Activated CD4-positive, alpha-beta T cell treated with anti-CD3 and anti-CD28 coated beads, Interleukin-10, Interleukin-2, amounts not matched to agents 100 ng/mL and 50 ng/mL, durations not matched to agents 16 hours and 8 hours (primary cell): ENCODE measurements at places on chromosomes 11 and 22.
A peak's percentile ranks its signal among the peaks of the same experiment; 100 is the strongest.

DNA sequence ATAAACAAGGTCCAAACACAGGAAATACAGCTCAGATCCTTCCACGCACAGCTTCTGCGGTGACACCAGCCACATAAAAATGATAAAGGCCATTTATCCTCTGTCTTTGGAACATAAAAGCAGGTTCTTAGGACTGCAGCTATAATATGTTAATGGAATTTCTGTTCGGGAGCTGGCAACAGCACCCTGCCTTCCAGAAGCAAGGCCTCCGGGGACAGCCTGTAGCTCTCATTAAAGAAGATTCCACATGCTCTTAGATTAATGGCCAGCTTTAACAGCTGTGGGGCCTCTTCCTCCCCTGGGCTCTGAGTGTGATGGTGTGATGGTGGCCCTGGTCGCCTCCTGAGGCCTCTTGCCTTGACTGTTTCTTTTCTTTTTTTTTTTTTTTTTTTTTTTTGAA is 137.3 kb downstream of the CACNA1I start:
- no peak for DNase-seq

- no peak for DNase-seq
Measured at GRCh38 chr22:34993548-34993947, 72.4 kb upstream of the ISX start.

- no peak for DNase-seq
Measured at GRCh38 chr11:59918480-59918879, 19.8 kb upstream of the OOSP1 start.

DNA sequence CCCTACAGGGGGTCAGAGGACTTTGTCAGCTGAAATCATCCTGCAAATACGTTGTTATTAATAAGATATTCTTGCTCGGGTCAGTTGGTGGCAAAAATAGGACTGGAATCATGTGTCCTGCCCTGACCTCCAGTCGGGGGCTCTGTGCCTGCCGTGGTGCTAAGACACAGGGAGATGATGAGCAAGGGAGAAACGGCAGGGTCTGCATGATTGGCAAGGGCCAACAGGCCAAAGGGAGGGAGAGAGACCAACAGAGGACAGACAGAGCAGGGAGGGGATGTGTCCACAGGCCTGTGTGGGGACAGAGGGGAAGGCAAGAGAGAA is 10.4 kb upstream of the TSKU start:
- DNase-seq: no peak

GRCh38 chr22:35065796-35066218 is at the start of gene ISX:
Gene ISX (plus strand): TSS chr22:35066158. CDS start chr22:35067088, 930 bp downstream.
- DNase-seq: no peak

DNA sequence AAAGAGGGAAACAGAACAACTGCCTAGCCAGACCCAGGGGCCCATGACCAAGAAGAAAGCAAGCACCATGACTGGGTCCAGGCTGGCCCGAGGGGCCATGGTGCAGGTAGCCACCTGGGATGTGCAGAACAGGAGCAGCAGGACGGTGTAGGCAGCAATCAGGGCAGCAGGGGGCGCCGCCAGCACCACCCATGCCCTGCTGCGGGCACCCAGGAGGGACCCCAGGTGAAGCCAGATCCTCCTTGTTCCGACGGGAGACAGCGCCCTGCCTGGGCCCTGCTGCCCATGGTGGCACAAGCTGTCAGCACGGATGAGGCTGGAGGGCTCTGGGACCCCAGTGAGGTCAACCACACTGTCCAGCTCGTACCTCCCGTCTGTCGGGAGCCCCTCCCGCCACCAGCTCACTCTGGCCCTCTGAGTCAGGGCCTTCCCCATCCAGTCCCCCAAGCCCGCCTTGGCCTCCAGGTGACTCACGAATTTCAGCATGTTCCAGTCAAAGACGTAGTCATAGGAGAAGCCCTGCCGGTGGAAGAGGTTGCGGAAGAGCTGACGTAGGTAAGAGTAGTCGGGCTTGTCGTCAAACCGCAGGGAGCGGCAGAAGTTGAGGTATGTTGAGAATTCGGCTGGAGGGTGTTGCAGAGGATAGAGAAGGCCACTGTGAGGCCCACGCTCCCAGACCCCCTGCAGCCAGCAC is 18.8 kb downstream of the CSNK1E start:
- DNase-seq: peak; percentile 47

DNA sequence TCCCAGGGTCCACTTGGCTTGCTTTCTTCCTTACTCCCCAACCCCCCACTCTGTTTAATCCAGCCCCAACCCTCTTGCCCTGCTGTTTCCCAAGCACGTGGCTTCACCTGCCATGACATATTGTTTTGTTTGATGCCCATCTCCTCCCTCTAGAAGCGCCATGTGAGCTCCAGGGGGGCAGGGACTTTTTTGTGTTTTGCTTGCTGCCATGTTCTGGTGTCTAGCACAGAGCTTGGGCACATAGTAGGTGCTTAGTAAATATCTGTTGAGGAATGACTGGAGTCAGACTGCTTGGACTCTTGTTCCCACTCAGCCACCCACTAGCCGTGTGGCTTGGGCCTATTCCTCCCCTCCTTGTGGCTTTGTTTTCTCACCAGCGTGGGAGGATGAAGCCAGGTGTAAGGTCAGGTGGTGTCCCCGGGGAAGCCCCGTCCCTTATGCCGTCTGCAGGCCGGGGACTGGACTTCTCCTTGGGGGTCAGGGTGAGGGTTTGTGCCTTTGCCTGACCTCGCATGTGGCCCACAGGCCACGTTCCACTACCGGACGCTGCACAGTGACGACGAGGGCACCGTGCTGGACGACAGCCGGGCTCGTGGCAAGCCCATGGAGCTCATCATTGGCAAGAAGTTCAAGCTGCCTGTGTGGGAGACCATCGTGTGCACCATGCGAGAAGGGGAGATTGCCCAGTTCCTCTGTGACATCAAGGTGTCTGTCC is 3.8 kb downstream of the AIP start:
- peak; percentile 81 for DNase-seq

DNA sequence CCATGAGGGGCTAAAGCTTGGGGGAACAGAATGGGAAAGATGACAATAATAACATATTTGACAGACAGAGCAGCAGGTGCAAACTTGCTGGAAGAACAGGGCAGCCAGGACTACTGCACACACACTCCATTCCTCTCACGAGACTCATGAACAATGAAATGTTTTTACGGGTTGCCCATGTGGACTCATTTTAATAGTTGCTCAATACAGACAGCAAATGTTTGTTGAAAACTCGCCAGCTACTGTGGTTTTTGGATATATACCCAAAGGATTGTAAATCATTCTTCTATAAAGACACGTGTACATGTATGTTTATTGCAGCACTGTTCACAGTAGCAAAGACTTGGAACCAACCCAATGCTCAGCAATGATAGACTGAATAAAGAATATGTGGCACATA is 10.3 kb downstream of the SYT13 start:
- DNase-seq: no peak

- no peak for DNase-seq
Measured at GRCh38 chr11:57479911-57480310, 19.6 kb downstream of the RTN4RL2 start.

GRCh38 chr11:134070342-134070845 is 1.5 kb downstream of the JAM3 start:
- DNase-seq: no peak

GRCh38 chr11:5242933-5243815 is 6.5 kb downstream of the HBG1 start:
- DNase-seq: no peak
